Lung microvascular endothelial cell (primary cell): ENCODE measurements at places on chromosomes 16 and 17. TPM values are rescaled to one million over a fixed set of nuclear protein-coding genes. Genes with fewer than 3 reads are reported as not detected.

The SPNS2 gene
- 36.6 and 71.4 TPM in 2 replicates for total RNA-seq

The TSPOAP1 gene
- total RNA-seq, result under 0.01 TPM in 1 of 2 replicates, not detected in the other

The ARL5C gene
- total RNA-seq, result not detected in 2 replicates

The EEF2K gene
- 33.3 and 36.7 TPM in 2 replicates for total RNA-seq

The PYY gene
- total RNA-seq, result not detected in 2 replicates

The FOXK2 gene
- total RNA-seq, result 15.0 and 24.8 TPM in 2 replicates

The NPIPA1 gene
- 8.3 and 29.4 TPM in 2 replicates for total RNA-seq

The ENPP7 gene
- total RNA-seq, result not detected in 2 replicates

The PTX4 gene
- under 0.01 TPM in 1 of 2 replicates, not detected in the other for total RNA-seq

The CRISPLD2 gene
- under 0.01 and 0.20 TPM in 2 replicates for total RNA-seq

The GDPD1 gene
- total RNA-seq, result 0.79 and 1.1 TPM in 2 replicates

The METTL16 gene
- 7.3 and 7.8 TPM in 2 replicates for total RNA-seq

The MAP3K14 gene
- 1.1 and 1.8 TPM in 2 replicates for total RNA-seq

The SCGB1C2 gene
- total RNA-seq, result not detected in 2 replicates

The XAF1 gene
- total RNA-seq, result 0.79 and 2.6 TPM in 2 replicates

The DUSP14 gene
- 17.9 and 18.8 TPM in 2 replicates for total RNA-seq

The MYO15B gene
- total RNA-seq, result 3.3 and 20.2 TPM in 2 replicates

The ELAC2 gene
- total RNA-seq, result 63.1 and 68.4 TPM in 2 replicates

The SGCA gene
- not detected in 2 replicates for total RNA-seq

The GAS7 gene
- total RNA-seq, result 1.5 and 3.0 TPM in 2 replicates

The CCDC200 gene
- total RNA-seq, result not detected in 2 replicates

The TPSD1 gene
- not detected in 2 replicates for total RNA-seq

The KRTAP4-9 gene
- total RNA-seq, result not detected in 2 replicates

The NOG gene
- total RNA-seq, result 0.65 and 1.8 TPM in 2 replicates

The AURKB gene
- total RNA-seq, result 4.4 and 16.6 TPM in 2 replicates

The CHST4 gene
- total RNA-seq, result not detected in 2 replicates

The KRTAP9-2 gene
- not detected in 2 replicates for total RNA-seq

The SSTR5 gene
- total RNA-seq, result 0.20 and 0.22 TPM in 2 replicates

The PRPF8 gene
- 63.5 and 69.5 TPM in 2 replicates for total RNA-seq

The HLF gene
- total RNA-seq, result not detected in 2 replicates

The SULT1A2 gene
- total RNA-seq, result not detected in 2 replicates

The SLX4 gene
- total RNA-seq, result 1.5 and 1.8 TPM in 2 replicates

The ZNF469 gene
- 0.20 and 0.44 TPM in 2 replicates for total RNA-seq

The ANKRD11 gene
- total RNA-seq, result 31.6 and 31.9 TPM in 2 replicates

The CACNG5 gene
- not detected in 2 replicates for total RNA-seq

The WNK4 gene
- 0.99 and 1.5 TPM in 2 replicates for total RNA-seq

The KRT31 gene
- not detected in 2 replicates for total RNA-seq

The SLC16A5 gene
- 2.0 and 3.9 TPM in 2 replicates for total RNA-seq

The KCNH4 gene
- total RNA-seq, result under 0.01 TPM in 2 replicates

The ATAD5 gene
- total RNA-seq, result 0.79 and 1.7 TPM in 2 replicates

The TEKT1 gene
- not detected in 2 replicates for total RNA-seq

The CDH3 gene
- not detected in 2 replicates for total RNA-seq

The TMEM97 gene
- total RNA-seq, result 10.3 and 26.4 TPM in 2 replicates

The KRT40 gene
- total RNA-seq, result not detected in 2 replicates

The SEPTIN12 gene
- not detected in 2 replicates for total RNA-seq

The KATNIP gene
- total RNA-seq, result 10.5 and 15.3 TPM in 2 replicates
